ENCODE measurements at places on chromosomes 1 and 21. TPM values are rescaled to one million over a fixed set of nuclear protein-coding genes. Genes with fewer than 3 reads are reported as not detected.

Gene S100A16
- total RNA-seq = 52.1 TPM

GRCh38 chr1:30589083-30589482, 134.3 kb downstream of the MATN1 start:
- H3K27me3 ChIP-seq = no peaks in the 10 kb centered on the region
- no peak for DNase-seq
- no peaks in the 10 kb centered on the region for H3K36me3 ChIP-seq
- no peaks in the 10 kb centered on the region for H3K4me1 ChIP-seq

DNA sequence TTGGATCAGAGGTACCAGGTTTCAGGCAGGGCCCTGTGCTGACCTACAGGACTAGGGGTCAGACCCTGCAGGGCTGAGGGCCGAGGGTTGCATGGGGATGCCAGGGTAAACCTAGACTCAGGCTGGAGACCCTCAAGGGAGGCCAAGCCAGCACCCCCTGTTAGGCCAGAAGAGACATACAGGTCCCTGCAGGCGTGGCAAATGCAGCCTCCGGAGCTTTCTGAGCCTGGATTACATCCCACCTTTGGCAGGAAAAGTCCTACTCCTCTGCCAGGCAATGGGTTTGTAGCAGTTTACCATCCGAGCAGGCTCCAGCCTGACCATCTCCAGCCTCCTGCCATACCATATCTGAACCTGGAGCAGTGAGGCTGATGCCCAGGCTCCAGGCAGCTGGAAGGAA, 425.3 kb downstream of the NPHP4 start:
- no peak overlapping the region for H3K4me3 ChIP-seq
- DNase-seq = no peak
- no peak overlapping the region for H3K27ac ChIP-seq
- no peaks in the 10 kb centered on the region for H3K36me3 ChIP-seq

- DNase-seq = no peak
- H3K4me3 ChIP-seq = no peak overlapping the region
- no peaks in the 10 kb centered on the region for H3K36me3 ChIP-seq
- peaks cover 8% of the 10 kb centered on the region for H3K4me1 ChIP-seq
- H3K27ac ChIP-seq = peak overlapping the region; percentile 14
Observed at GRCh38 chr1:170415710-170416372, 116.1 kb upstream of the GORAB start.

GRCh38 chr1:157033357-157033876, 12.1 kb downstream of the ARHGEF11 start:
- H3K4me3 ChIP-seq = no peak overlapping the region
- H3K4me1 ChIP-seq = peaks cover 27% of the 10 kb centered on the region
- no peaks in the 10 kb centered on the region for H3K36me3 ChIP-seq
- H3K27me3 ChIP-seq = no peaks in the 10 kb centered on the region
- H3K27ac ChIP-seq = no peak overlapping the region
- no peak for DNase-seq

- no peaks in the 10 kb centered on the region for H3K27me3 ChIP-seq
- H3K36me3 ChIP-seq = no peaks in the 10 kb centered on the region
- no peak for DNase-seq
- no peak overlapping the region for H3K27ac ChIP-seq
Observed at GRCh38 chr1:223364685-223365382, 858 bp upstream of the SUSD4 start.

- no peaks in the 10 kb centered on the region for H3K27me3 ChIP-seq
- DNase-seq = no peak
- H3K27ac ChIP-seq = peak overlapping the region; percentile 77
- H3K4me3 ChIP-seq = no peak overlapping the region
- no peaks in the 10 kb centered on the region for H3K36me3 ChIP-seq
Observed at GRCh38 chr1:91736146-91736714, 149.7 kb downstream of the TGFBR3 start.

- no peaks in the 10 kb centered on the region for H3K36me3 ChIP-seq
- no peak for DNase-seq
- no peak overlapping the region for H3K4me3 ChIP-seq
- no peaks in the 10 kb centered on the region for H3K27me3 ChIP-seq
- no peaks in the 10 kb centered on the region for H3K4me1 ChIP-seq
- no peak overlapping the region for H3K27ac ChIP-seq
Observed at GRCh38 chr1:169588785-169589485, 2.7 kb upstream of the F5 start.

- H3K4me1 ChIP-seq = no peaks in the 10 kb centered on the region
- H3K27ac ChIP-seq = no peak overlapping the region
- H3K36me3 ChIP-seq = no peaks in the 10 kb centered on the region
- no peak overlapping the region for H3K4me3 ChIP-seq
- no peak for DNase-seq
Observed at GRCh38 chr1:245074232-245074747, 80.5 kb upstream of the KIF26B start.

DNA sequence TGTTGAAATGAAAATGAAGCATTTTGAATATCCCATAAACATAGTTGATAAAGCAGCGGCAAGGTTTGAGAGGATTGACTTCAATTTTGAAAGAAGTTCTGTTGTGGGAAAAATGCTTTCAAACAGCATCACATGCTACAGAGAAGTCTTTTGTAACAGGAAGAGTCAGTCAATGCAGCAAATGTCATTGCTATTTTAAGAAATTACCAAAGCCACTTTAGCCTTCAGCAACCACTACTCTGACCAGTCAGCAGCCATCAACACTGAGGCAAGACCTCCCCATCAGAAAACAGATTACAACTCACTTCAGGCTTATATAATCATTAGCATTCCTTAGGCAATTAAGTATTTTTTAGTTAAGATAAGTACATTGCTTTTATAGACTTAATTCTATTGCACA, 33.8 kb upstream of the FCRL3 start:
- H3K4me3 ChIP-seq = no peak overlapping the region
- DNase-seq = no peak
- H3K36me3 ChIP-seq = no peaks in the 10 kb centered on the region
- H3K27ac ChIP-seq = no peak overlapping the region
- no peaks in the 10 kb centered on the region for H3K27me3 ChIP-seq

Gene HMCN1
- total RNA-seq = 4.9 TPM

- no peaks in the 10 kb centered on the region for H3K36me3 ChIP-seq
- H3K27me3 ChIP-seq = no peaks in the 10 kb centered on the region
- H3K4me1 ChIP-seq = no peaks in the 10 kb centered on the region
- no peak overlapping the region for H3K27ac ChIP-seq
- no peak for DNase-seq
- no peak overlapping the region for H3K4me3 ChIP-seq
Observed at GRCh38 chr21:25039461-25040380, 567.6 kb downstream of the MRPL39 start.

DNA sequence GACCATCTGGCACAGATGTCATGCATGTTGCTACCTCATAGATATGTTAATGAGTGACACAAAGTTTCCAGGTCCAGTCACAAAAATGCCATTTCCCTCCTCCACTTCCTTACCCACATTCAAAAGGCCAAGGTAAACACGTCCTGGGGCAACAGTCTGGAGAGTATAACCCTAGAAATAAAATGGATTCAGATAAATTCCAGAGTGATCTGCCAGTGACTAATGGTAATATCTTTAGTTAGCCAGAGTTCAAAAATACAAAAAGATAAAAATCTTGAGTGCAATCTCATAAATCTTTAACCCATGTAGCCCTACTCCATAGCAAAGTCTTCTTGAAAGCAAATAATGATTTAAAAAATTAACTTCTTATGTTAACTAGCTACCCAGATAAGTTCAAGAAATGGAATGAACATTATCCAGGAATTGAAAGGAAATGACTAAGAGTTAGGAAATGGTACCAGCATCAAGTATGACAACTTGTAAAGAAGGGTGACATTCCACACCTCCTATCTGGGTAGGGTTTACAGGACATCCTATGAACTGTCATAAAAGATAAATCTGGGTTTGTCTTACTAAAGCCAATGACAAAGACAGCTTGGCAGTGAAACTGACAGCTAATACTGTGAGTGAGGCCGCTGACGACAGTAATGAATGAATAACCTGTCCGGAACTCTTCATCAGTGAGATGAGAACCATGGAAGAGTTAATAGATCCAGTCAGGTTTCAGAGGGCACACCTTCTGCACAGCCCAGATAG, 18.1 kb downstream of the RGS2 start:
- H3K27me3 ChIP-seq = no peaks in the 10 kb centered on the region
- H3K4me1 ChIP-seq = no peaks in the 10 kb centered on the region
- no peak for DNase-seq
- H3K4me3 ChIP-seq = no peak overlapping the region
- no peak overlapping the region for H3K27ac ChIP-seq

Gene ITGB2
- 22.2 TPM for total RNA-seq

DNA sequence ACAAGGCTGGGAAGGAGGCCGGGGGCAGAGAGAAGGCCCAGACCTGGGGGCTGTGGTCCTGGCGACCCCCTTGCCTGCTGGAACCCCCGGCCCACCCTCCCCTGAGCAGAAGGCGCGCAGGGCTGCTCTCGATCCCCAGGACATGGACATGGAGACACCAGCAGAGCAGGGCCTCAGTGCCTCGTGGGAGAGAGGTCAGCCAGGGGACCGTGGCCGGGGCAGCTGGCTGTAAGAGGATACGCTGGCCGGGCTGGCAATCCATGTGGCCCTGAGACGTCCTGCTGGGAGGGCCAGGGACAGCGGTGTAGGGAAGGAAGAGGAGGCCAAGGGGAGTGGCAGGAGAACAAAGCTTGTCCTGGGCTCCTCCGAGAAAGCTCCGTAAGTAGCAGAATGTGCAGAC, 132.2 kb downstream of the CASZ1 start:
- no peak overlapping the region for H3K4me3 ChIP-seq
- H3K36me3 ChIP-seq = peaks cover 8% of the 10 kb centered on the region
- peak overlapping the region; percentile 95 for H3K27ac ChIP-seq
- peaks cover 64% of the 10 kb centered on the region for H3K4me1 ChIP-seq

GRCh38 chr1:160006312-160006940, 25.4 kb downstream of the PIGM start:
- H3K27me3 ChIP-seq = no peaks in the 10 kb centered on the region
- DNase-seq = peak; percentile 23
- no peak overlapping the region for H3K27ac ChIP-seq
- H3K4me3 ChIP-seq = no peak overlapping the region
- no peaks in the 10 kb centered on the region for H3K36me3 ChIP-seq
- no peaks in the 10 kb centered on the region for H3K4me1 ChIP-seq

DNA sequence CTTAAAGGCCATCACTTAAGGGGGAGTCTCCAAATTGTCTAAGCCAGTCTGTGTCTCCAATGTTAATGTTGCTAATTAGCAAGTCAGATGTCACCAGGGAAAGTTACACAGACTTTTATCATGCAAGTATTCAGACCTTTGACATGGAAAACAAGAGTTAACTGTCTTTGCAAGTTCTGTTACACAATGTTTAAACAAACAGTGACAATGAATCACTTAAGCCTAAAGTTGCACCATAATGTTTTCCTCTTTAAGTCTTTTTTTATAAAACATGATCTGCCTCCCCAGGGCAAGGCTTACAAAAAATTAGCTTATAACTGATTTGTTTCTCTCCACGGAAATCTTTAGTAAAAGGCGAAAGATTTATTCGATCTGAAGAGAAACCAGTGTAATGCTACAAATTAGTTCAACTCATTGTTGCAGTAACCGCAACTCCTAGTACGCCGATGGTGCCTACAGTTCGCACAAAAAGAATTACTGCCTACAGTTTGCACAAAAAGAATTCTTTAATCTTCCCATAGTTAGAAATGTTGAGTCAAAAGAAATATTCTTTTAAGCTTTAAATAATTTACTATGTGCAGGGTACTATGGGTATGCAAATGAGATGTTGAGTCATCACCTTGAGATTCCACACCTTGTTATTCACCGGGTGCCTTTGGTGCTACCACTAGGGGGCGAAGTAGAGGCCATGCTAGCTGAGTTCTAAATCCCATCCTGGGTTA, 45.3 kb downstream of the HHAT start:
- H3K27ac ChIP-seq = no peak overlapping the region
- no peaks in the 10 kb centered on the region for H3K36me3 ChIP-seq
- H3K27me3 ChIP-seq = no peaks in the 10 kb centered on the region
- DNase-seq = no peak
- H3K4me3 ChIP-seq = no peak overlapping the region
- H3K4me1 ChIP-seq = no peaks in the 10 kb centered on the region

DNA sequence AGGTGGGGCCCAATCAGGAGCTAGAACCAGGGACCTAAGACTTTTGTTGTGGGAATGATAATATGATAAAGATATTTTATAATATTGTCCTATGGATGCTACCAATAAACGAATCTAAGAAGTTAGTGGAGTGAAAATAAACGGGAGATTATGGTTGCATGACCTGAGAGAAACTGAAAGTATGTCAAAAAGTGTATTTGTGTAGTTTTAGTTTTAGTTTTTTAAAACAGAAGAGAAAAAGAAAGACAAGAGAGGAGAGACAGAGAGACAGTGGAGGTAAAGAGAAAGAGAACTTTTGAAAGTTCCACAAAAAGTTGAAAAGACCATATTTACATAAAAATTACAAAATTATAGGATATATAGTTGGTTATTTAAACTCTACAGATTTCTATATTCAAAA, 64.1 kb upstream of the TMPRSS15 start:
- H3K4me1 ChIP-seq = no peaks in the 10 kb centered on the region
- no peak for DNase-seq
- no peaks in the 10 kb centered on the region for H3K36me3 ChIP-seq
- H3K27me3 ChIP-seq = no peaks in the 10 kb centered on the region

DNA sequence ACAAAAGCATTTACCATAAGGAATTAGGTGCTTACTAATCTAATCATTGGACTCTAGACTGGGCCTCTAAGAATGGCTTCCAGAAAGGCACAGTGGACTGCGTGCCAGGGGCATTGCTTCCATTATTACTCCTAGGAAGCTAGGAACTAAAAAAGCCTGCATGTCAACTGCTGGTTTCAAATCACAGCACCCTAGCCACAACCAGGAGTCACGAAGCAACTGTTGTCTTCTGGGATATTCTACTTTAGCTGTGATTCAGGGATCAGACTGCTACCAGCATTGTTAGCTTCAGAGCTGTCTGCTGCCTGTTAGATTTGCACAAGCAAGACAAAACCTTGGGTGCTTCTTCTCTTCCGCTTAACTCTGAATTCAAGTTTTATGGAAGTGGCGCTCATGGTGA, 38.3 kb downstream of the DNM3 start:
- no peak for DNase-seq
- no peaks in the 10 kb centered on the region for H3K4me1 ChIP-seq
- no peak overlapping the region for H3K4me3 ChIP-seq
- no peaks in the 10 kb centered on the region for H3K27me3 ChIP-seq
- H3K27ac ChIP-seq = no peak overlapping the region
- no peaks in the 10 kb centered on the region for H3K36me3 ChIP-seq

Gene GPR161
- total RNA-seq = 0.97 TPM

GRCh38 chr1:205582046-205582445, 49.8 kb downstream of the ELK4 start:
- H3K4me3 ChIP-seq = no peak overlapping the region
- peak overlapping the region; percentile 45 for H3K27ac ChIP-seq
- no peaks in the 10 kb centered on the region for H3K36me3 ChIP-seq
- DNase-seq = no peak

Gene LORICRIN
- not detected for total RNA-seq

Gene CD48
- not detected for total RNA-seq

Gene TNFRSF18
- total RNA-seq = not detected

Gene OR2AK2
- total RNA-seq = not detected

Measured in gastrocnemius medialis (tissue), 4 donors.